ENCODE measurements at places on chromosomes 1 and 21.

DNA sequence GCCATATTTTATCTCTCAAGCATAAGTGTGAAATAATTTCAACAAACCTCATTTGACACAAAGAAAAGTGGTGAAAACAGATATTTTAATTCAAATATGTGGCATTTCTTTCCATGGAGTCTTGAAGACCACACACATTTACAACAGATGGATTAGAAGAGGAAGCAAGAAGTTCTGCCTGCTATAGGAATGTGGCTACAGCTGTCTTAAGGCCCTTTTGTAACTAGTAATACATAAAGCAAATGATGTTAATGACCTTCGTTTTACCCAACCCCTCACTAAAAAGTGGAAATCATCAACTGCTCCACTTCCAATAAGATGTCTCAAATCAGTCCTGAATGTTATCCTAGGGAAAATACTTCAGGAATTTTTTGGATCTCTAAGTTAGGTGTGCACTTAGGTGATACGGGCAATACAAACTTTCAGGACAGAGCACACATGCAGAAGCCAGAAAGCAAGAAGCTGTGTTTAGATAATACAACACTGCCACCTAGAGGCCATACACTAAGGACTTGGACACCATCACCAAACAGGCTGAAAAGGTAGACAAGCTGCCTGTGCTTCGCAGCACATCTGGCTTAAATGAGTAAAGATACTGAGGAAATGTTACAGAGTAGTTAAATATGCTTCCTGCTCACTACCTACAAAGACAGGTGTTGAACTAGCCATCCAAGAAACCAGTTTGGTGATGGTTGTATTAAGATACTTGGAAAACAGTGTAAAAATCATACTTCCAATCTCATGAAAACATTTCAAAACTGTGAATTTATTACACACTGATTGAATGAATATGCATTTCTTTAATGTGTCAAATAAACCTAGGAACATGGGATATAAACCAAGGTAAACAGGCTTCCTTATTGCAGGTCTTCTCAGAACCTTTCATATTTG is 24.4 kb downstream of the RRAGC start:
- DNase-seq: no peak

DNA sequence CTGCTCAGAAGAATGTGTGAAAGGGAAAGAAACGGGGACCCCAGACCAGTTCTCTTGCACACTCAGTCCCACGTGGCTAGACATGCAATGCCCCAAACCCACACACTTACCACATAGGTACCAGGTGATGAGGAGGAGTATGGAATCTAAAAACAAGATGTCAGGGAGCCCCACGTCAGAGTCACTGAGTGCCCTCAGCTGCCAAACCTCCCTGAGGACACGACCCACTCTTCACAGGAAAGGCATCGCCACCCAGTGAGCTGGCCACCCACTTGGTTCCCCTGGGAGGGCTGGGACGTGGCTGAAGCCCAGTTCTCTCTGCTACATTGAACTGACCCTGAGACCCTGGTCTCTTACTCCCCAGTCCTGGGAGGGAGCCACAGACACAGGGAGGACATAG is 41.4 kb downstream of the MRPL37 start:
- no peak for DNase-seq

DNA sequence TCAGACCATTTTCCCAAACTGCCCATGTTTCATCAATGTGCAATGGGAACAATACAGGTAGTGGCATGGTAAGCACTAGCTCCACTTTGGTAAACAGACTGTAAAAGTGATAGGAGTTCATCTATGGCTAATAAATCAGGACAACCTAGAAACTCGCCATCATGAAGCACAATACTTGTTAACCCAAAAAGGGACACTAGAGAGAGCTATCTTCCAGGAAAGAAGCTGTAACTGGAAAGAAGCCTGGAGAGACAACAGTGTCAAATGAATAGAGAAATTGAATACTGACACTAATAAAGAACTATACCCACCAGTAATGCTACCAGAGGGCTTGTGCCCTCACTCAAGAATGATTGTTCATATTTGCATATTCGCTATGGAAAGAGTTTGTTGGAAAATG is 164.7 kb upstream of the RGS18 start:
- DNase-seq: no peak

DNA sequence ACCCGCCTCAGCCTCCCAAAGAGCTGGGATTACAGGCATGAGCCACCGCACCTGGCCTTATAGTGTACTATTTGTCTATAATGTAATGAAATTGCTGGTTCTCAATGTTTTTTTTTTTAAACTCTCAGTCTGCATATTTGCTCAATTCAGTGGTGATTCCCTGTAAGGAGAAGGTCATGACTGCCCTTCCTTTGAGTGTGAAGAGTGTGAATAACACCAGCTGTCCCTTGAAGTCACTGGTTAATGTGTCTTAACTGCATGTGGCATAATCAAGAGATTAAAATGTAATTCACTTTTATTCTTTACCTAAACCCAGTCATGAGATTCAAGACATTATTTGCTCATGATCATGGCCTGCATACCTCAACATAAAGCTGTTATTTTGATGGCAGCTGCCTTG is 30.5 kb downstream of the MTF2 start:
- DNase-seq: no peak

DNA sequence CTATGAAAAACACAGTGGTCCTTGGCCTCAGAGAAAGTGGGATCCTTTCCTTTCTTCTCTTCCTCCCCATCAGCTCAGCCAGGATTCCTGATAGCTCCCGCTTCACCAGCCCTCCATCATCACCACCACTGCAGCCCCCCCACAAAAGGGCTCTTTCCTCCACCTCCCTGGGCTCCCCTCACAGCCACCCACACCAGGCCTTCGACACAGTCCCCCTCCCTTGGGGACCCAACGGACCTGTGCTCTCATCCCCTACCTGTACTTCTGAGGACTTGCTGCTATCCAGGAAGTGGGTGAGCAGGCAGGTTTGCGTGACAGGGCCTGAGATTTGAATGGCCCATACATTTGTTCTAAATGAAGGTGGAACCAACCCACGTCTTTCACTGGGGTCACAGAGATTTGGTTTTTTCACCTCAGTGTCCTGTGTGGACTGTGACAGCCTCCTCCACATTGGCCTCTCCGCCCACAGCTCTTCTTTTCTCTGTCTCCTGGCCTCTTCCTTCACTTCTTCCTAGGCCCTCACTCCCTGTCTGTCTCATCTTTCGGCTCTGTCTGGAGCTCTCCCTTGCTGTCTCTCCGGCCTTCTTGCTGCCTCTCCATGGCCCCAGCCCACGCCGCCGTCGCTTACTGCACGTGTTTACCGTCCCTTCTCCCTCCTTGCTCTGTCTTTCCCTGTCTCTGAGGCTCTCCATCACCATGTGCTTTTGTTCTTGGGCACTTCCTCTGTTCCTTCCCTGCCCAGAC is 238.6 kb downstream of the FOXD2 start:
- no peak for DNase-seq
